ENCODE measurements at places on chromosomes 1 and 21.

GRCh38 chr1:155931332-155932038, 2.7 kb downstream of the KHDC4 start:
- DNase-seq, result no peak

GRCh38 chr1:207845109-207845508, 65.8 kb downstream of the CD34 start:
- DNase-seq, result no peak

- no peak for DNase-seq
These were observed 19.4 kb downstream of the CXADR start for GRCh38 chr21:17532292-17532691.

- no peak for DNase-seq
These were observed 117.1 kb upstream of the SPAG17 start for GRCh38 chr1:118302145-118302544.

DNA sequence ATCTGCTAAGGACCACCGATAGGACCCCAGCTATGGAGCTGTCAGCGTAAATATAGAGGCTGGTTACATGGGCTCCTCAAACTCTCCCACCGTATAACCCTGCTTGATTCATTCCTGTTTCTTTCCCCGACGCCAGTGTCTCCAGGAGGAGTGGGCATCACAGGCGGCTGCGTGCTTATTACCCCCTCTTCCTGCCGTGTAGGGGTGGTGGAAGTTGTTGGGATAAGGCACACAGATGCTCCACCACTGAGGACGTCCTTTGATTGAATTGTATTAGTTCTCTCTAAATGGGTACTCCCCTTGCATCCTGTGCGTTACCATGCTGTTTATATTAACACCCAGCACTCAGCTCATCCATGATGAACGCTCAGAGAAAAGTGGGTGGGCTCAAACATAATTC, 104.6 kb downstream of the ZBTB18 start:
- no peak for DNase-seq

GRCh38 chr1:236457775-236458174, 63.7 kb downstream of the EDARADD start:
- DNase-seq, result no peak

- DNase-seq, result no peak
These were observed 19.1 kb upstream of the LRRC3 start for GRCh38 chr21:44436111-44436611.

- DNase-seq, result peak; percentile 27
These were observed 70.8 kb upstream of the CLDN14 start for GRCh38 chr21:36550761-36551160.

- peak; percentile 60 for DNase-seq
These were observed 34.9 kb downstream of the CENPF start for GRCh38 chr1:214637722-214638458.

DNA sequence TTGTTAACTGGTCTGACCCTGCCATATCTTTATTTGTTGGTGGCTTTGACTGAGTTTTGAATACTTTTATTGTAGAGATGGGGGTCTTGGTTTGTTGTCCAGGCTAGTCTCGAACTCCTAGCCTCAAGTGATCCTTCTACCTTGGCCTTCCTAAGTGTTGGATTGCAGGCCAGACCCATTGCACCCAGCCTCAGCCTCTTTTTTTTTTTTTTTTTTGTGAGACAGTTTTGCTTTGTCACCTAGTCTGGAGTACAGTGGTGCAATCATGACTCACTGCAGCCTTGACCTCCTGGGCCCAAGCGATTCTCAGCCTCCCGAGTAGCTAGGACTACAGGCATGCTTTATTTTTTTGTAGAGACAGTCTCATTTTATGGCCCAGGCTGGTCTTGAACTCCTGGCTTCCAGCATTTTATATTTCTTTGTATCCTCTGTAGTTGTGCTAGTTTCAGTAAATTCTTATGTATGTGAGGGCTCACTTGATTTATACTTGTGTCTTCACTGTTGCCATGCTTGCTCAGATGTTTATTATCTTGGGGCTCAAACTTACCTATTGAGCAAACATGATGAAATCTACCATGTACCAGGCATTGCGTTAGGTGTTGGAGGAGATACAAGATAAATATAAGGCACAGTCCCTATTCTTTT, 24.1 kb downstream of the THRAP3 start:
- DNase-seq, result peak; percentile 85

- DNase-seq, result no peak
These were observed 334.7 kb downstream of the AMY1C start for GRCh38 chr1:104084380-104084779.

DNA sequence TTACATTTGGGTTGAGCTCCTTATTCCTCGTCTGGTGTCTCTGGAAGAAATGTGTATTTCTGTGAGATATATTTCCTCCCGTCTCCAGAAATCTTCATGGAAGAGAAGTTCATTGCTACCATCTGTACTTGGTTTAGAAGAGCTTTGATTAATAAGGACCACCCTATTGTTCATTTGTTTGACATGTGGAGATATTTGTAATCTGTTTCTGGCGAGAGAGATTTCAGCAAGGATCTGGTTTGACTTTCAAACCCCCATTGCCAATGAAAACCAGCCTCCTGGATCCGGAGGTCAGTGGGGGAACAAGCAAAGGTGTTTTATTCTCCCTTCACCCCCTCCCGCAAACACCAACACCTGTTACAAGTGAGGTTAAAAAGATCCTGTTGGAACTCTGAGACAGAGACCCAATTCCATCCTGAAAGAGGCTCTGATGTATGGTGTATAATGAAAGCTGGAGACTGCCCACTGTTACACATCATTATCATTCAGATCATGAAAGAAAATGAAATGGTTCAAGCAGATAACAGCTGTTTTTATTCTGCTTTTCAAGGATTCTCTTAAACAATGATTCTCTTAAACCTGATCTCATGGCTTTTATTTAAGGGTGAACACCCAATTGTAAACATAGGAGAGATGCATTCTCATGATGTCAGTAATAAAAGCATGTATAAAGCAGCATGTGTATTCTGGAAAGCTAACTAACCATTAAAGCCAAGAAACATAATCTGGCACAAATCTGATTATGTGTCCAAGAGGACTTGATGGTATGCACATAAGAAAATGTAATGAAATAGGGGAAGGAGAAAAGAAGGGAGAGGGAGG, 393.5 kb upstream of the ADGRL2 start:
- DNase-seq, result no peak

- DNase-seq, result no peak
These were observed 12.3 kb upstream of the SLC30A10 start for GRCh38 chr1:219940707-219941106.

- no peak for DNase-seq
These were observed 579.9 kb upstream of the BEND5 start for GRCh38 chr1:49356594-49356993.

GRCh38 chr1:203041351-203041932, 15.2 kb downstream of the PPFIA4 start:
- DNase-seq, result no peak

GRCh38 chr1:225318706-225319575, 108.9 kb downstream of the LBR start:
- peak; percentile 38 for DNase-seq

GRCh38 chr1:241253471-241253870, 103.5 kb downstream of the RGS7 start:
- DNase-seq, result peak; percentile 4

DNA sequence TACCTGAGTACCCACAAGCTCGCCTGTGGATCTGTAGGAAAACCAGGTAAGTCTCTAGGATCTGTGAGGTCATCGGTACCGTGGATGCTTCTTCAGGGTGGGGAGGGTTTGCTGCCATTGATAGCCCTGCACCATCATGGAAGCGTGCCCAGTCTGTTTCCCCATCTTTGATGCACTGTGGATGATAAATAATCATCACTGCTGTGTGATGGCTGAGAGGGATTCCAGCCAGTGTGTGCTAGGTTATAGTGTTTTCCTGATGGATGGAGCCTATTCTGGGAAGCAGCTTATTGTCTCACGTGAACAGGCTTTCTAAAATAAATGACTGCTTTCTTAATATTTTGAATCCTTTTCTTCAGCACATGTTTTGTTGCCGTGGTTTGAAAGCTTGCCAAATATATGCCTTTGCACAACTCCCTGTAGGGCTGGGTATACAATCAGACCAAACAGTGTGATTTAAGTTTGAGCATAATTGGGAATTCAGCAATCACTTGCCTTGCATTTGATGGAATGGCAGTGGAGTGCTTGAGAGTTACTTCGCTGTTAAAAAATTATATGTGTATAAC, 113.8 kb downstream of the CAMTA1 start:
- peak; percentile 28 for DNase-seq

DNA sequence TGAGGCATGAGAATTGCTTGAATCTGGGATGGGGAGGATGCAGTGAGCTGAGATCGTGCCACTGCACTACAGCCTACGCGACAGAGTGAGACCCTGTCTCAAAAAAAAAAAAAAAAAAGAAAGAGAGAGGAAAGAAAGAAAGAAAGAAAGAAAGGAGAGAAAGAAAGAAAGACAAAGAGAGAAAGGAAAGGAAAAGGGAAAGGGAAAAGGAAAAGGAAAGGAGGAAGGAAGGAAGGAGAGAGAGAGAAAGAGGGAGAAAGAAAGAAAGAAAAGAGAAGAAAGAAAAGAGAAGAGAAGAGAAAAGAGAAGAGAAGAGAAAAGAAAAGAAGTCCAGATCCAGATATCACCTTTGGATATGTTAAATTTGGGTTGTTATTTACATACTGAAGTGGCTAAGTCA, 106.0 kb downstream of the DPYD start:
- no peak for DNase-seq

GRCh38 chr1:212915245-212916091, 34.9 kb upstream of the VASH2 start:
- peak; percentile 49 for DNase-seq

GRCh38 chr1:226875641-226876295, 5.4 kb downstream of the PSEN2 start:
- DNase-seq, result peak; percentile 5

GRCh38 chr21:25878344-25878743, 143.6 kb downstream of the GABPA start:
- DNase-seq, result no peak

GRCh38 chr1:233707153-233707879, 93.4 kb downstream of the KCNK1 start:
- DNase-seq, result peak; percentile 52

- DNase-seq, result no peak
These were observed 543.3 kb downstream of the DPYD start for GRCh38 chr1:97377432-97378034.

DNA sequence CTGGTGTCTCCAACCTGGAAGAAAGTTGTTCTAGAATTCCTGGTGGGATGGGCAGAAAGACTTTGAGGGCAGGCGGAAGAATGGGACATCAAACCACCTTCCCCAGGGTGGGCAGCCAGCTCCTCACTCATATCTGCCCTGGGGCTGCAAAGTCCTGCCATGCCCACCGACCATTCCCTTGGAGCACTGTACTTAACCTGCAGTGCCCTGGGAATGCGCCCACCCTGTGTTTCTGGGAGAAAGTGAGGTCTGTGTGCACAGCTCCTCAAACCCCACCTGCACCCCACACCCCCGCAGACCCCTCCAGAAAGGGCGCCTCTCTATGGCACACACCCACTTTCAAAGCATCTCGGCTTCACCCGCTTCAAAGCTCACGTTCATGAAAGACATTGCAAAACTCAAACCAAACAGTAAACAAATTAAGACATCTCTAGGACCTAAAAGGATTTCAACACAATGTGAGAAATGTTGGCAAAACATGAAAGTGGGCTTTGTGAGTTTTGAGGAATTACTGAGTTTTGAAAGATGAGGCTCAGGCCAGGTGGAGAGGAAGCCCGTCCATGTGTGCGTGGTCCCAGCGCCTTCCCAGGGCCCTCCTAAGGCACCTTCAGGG, 25.1 kb downstream of the KRTAP10-1 start:
- no peak for DNase-seq

- no peak for DNase-seq
These were observed 88.5 kb upstream of the DEPDC1 start for GRCh38 chr1:68585351-68585750.

- no peak for DNase-seq
These were observed 50.1 kb downstream of the CLDN17 start for GRCh38 chr21:30116479-30116878.

- DNase-seq, result peak; percentile 47
These were observed 285.4 kb upstream of the USP25 start for GRCh38 chr21:15444118-15444960.

GRCh38 chr21:14500873-14501272, 45.2 kb downstream of the SAMSN1 start:
- no peak for DNase-seq

- DNase-seq, result no peak
These were observed 646 bp upstream of the RRP15 start for GRCh38 chr1:218284377-218284916.

GRCh38 chr1:100627936-100628335, 90.0 kb downstream of the GPR88 start:
- DNase-seq, result no peak

GRCh38 chr21:34511787-34512455, at the start of gene KCNE1:
KCNE1 (minus strand) TSS chr21:34512210; CDS start chr21:34449634, 62,576 bp downstream.
- no peak for DNase-seq

GRCh38 chr1:204094856-204095634, 22.1 kb downstream of the SOX13 start:
- DNase-seq, result no peak

GRCh38 chr1:218886101-218886871, 287.4 kb upstream of the LYPLAL1 start:
- peak; percentile 36 for DNase-seq

- DNase-seq, result no peak
These were observed 61.6 kb upstream of the PRDX6 start for GRCh38 chr1:173415490-173415889.

- peak; percentile 66 for DNase-seq
These were observed at the start of gene NBL1 for GRCh38 chr1:19643602-19644394. NBL1 (plus strand) TSS chr1:19644311; CDS start chr1:19655031, 10,720 bp downstream.

- no peak for DNase-seq
These were observed 174.6 kb downstream of the RWDD3 start for GRCh38 chr1:95408507-95409136.

DNA sequence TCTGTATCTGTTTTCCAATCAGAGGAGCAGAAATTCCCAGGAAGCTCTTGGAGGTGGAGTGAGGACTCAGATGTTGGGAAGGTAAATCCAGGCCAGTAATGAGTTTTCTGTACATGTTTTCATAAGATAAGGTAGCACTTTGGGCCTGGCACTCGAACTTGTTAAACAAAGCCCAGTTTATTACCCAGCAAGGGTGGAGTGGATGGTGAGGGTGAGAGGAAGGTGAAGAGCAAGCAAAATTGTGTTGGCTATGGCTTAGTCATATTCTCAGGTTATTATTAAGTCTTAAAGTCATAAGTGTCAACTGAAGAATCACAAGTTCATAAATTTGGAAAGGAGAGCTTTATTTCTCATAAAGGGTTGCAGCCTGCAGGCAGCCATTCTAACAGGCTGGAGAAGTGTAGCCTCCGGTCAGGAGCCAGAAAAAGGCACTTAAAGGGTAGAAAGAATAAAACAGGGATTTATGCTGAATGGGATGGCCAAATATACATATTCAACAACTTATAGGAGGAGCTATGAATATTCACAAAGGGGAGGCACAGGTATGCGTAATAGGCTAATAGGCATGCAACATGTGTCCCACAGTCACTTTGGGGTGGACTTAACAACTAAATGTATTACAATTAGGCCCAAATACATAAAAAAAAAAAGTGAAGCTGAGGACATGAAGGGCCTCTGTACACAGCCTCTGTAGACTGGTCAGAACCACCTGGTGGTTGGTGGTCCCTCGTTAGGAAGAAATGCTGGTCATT, 523.9 kb downstream of the LMO4 start:
- DNase-seq, result no peak
